ENCODE measurements at places on chromosomes 16 and 17. TPM values are rescaled to one million over a fixed set of nuclear protein-coding genes. Genes with fewer than 3 reads are reported as not detected.
A peak's percentile ranks its signal among the peaks of the same experiment; 100 is the strongest.

CLEC10A gene
- 21.7 TPM for total RNA-seq

CCL8 gene
- 3.2 TPM for total RNA-seq

CCR7 gene
- not detected for total RNA-seq

STAC2 gene
- not detected for total RNA-seq

ZNF764 gene
- total RNA-seq: 15.9 TPM

CIBAR2 gene
- not detected for total RNA-seq

GPR142 gene
- total RNA-seq: not detected

ANKRD11 gene
- 68.1 TPM for total RNA-seq

ZNF385C gene
- total RNA-seq: not detected

RMI2 gene
- 1.7 TPM for total RNA-seq

ZNF267 gene
- total RNA-seq: 13.7 TPM

DNA sequence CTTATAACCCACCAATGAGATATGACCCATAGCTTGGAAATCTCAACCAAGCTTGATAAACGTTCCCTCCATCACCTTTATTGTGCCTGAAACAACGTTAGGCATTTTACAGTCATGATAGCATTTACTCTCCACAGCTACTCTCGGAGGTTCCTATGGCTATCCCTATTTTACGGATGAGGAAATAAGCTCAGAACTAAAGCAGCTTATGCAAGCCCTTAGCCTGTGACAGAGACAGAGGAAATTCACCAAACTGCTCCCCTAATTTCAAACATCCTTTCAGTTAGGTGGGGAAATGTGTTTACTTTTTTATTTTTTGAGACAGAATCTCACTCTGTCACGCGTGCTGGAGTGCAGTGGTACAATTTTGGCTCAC, 18.7 kb downstream of the DCUN1D3 start:
- DNase-seq: no peak

DNA sequence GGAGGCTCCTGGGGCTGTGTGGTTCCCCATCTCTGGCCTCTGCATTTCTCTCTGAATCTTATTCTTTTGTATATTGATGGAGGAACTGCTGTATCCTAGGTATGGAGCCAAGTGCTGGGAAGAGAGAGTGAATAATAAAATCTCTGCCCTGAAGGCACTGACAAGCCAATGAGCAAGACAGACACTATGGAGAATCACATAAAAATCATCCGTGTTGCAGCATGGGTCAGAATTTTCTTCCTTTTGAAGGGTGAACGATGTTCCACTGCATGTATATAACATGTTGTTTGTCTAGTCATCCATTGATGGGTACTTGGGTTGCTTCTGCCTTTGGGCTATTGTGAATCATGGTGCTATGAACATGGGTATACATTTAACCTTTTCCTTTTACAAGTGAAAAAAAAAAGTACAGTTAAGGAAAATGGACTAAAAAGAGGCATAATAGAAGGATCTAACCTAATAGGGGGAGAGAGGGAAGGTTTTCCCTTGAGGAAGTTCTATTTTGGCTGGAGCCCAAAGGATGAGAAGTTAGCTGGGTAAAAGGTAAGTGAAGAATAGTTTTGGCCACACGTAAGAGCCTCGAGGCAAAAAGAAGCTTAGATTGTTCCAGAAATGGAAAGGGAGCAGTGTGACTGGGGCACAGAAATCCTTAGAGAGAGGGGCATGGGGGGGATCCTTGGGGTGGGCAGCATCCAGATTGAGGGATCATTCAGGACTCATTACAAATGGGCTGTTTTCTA, 32.3 kb upstream of the GNA13 start:
- DNase-seq: no peak

GRCh38 chr17:13957636-13958035, 111.7 kb upstream of the COX10 start:
- no peak for DNase-seq

DNA sequence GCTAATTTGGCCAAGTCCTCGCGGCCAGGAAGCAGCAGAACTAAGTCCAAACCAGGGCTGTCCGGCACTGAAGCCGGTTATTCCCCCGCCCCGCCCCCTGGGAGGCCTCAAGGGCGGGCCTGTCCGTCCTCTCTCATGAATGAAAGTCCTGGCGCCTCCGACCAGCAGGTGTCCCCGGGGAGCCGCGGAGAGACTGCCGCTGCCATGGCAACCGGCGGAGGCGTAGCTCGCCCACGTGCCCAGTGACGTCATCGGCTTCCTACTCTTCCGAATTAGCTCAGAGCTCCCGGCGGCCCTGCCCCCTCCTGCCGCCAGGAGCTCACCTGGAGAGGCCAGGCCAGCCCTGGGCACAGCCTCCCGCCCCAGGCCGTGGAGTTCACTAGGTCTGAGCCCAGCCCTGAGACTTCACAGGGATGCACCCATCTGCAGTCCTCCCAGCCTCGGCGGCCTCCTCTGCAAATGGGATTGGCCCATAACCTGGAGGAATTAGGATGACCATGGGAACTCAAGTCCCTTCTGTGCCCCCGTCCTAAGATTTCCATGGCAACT, 1.3 kb downstream of the SPATA2L start:
- peak; percentile 99 for DNase-seq

- DNase-seq: no peak
Measured at GRCh38 chr17:62692721-62693431, 65.4 kb downstream of the MRC2 start.

- DNase-seq: no peak
Measured at GRCh38 chr16:12298285-12298684, 321.8 kb downstream of the SNX29 start.

DNA sequence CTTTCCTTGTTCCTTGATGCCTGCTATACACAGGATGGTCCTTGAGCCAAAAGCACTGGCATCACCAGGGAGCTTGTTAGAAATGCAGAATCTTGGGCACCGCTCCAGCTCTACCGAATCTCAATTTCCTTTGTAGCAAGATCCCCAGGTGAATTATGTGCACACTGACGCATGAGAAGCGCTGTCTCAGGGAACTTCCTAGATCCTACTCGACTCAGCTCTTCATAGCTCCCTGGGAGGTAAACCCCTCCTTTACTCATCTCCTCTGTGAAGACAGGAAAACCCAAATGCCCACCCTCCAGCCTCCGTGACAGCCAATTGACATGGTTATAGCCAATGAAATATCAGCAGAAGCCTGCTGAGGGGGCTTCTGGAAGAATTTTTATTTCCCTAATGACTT, 4.1 kb downstream of the USP31 start:
- no peak for DNase-seq

GRCh38 chr16:80671281-80671849, 130.6 kb downstream of the DYNLRB2 start:
- no peak for DNase-seq

DNA sequence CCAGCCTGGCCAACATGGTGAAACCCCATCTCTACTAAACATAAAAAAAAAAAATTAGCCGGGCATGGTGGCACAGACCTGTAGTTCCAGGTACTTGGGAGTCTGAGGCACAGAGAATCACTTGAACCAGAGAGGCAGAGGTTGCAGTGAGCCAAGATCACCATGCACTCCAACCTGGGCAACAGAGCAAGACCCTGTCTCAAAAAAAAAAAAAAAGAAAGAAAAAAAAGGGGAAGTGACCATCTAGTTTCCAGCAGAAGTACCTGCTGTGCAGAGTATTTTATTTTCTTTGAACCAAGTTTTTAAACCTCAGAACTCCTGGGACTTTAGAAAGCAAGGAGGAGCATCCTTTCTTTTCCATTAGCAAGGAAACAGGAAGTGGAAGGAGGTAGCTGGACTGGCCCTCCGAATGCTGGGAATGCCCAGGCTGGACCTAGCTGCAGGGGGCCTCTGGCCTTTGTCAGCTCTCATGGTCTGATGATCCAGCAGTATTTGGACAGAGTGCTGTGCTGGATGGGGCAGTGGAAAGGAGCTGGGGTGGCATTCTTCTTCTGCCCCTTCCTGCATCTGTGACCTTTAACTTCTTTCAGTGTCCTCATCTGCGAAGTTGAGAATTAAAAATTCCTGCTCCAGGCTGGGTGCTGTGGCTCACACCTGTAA, 6.6 kb downstream of the GID4 start:
- DNase-seq: no peak

GRCh38 chr17:42573095-42573494, 4.4 kb downstream of the PSMC3IP start:
- DNase-seq: no peak

DNA sequence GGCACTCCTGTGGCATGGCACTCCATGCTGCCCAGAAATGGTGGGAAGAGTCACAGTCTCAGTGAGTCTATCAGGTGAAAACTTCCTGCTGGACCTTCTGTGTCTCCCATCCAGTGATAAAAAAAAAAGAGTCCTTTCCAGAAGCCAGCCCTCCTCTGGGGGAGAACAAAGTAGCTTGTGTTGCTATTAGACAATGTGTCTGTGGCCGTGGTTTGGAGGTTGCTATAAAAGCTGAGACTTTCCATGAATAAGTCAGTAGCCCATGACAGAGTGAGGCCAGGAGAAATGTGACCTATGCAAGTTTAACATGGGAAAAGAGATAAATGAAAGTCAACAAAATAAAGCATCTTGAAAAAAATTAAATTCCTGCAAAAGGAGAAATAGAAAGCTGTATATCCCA, 250.7 kb upstream of the MON1B start:
- no peak for DNase-seq

GRCh38 chr17:32941419-32942032, 13.6 kb downstream of the TMEM98 start:
- no peak for DNase-seq

DNA sequence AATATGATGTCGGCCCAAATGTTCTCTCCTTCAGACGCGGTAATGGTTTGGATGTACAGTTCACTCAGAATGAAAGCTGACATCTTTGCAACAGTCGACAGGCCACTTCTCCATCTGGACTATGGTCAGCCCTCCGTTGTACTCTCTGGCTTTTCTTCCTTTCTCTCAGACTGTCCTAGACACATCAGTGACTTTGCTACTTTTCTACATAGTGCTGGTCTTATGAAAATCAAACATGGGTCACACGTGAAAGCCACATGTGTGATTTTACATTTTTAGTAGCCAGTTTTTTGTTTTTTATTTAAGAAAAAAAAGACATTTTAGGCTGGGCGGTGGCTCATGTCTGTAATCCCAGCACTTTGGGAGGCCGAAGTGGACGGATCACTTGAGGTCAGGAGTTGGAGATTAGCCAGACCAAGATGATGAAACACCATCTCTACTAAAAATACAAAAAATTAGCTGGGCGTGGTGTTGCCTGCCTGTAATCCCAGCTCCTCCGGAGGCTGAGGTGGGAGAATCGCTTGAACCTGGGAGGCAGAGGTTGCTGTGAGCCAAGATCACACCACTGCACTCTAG, 644.1 kb downstream of the KCNJ2 start:
- DNase-seq: no peak

GRCh38 chr17:81667754-81668153, 1.2 kb downstream of the CCDC137 start:
- no peak for DNase-seq

DNA sequence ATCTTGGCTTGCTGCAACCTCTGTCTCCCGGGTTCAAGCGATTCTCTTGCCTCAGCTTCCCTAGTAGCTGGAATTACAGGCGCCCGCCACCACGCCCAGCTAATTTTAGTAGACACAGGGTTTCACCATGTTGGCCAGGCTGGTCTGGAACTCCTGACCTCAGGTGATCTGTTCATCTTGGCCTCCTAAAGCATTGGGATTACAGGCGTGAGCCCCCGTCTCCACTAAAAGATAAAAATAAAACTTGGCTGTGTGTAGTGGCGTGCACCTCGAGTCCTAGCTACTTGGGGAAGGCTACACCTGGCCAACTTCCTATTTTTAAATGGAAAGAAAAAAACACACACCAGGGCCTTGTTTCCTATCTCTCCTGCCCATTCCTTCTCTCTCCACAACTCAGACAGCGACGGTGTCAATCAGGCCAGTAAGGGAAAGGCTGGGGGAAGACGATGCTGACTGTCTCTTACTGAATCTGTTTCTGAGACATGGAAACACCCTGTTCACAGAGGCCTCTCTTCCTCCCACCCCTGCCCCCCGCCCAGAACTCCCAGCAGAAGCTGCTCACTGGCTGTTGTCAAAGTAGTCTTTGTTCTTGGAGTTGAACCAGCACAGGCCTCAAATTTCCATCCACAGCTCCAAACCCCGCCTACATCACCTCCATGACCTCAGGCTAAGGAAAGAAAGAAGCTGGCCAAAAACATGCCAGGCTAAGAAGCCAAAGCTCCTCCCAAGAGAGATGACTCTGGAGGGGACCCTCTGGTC, 96.6 kb downstream of the NXN start:
- no peak for DNase-seq

DNA sequence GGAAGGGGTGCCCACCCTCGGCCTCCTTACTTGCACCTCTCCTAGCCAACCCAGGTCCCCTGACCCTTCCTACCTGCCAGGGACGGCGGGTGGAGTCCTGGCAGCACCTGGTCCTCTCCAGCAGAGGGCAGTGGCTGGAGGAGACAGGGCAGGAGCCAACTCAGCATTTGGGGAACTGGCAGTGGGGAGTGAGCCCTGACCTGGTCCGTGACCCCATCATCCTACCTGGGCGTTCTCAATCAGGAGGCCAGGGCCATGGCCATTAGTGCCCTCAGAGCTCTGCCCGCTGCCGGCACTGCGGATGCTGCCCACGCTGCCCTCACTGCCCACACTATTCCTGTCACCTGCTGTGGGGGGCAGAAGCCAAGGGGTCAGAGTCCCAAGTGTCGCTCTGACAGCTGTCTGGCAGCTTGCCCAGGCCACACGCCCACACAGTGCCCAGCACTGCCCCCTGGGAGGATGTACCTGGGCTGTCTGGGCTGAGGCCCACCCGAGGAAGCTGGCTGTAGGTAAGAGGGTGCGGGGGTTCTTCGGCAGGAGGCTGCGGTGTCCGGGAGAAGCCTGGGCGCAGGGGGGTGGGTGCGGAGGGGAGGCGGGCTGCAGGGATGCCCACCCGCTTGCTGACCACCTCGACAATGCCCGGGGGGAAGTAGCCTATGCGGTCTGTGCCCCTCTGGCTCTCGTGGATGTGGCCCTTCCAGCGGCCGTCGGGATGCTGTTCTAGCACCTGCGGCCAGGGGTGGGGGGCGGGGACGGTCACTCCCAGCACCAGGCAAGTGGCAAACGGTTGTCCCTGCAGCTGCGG, 10.8 kb downstream of the CASKIN2 start:
- no peak for DNase-seq

- no peak for DNase-seq
Measured at GRCh38 chr16:66923247-66923731, 2.0 kb downstream of the RRAD start.

GRCh38 chr17:76710863-76711611, at the start of gene MXRA7:
Gene MXRA7, minus strand, starts transcription at chr17:76710965. Its CDS starts 19 bp downstream, at chr17:76710946.
- peak; percentile 51 for DNase-seq

Data from omental fat pad (tissue), 4 donors.